ELR (cell line): ENCODE measurements at places on chromosomes 12 and 14.

DNA sequence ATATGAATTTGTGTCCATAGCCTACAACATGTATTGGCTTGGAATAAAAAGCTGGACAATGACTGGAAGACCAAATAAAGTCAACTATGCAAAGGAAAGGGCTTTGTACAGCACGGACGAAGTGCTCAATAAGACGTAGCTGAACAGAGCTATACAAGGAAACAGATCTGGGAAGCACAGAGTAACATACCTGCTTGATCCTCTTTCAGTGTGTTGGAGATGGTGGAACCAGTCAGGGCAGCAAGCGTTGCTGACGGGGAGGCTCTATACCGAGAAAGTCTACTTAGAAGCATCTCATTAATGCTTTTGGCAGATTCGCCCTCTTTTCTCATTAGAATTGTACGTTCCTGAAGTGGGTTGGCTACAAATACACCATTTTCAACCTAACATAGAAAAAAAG, 99.3 kb downstream of the HECTD4 start:
- no peak for DNase-seq

GRCh38 chr14:89292579-89293313, 124.3 kb downstream of the FOXN3 start:
- no peak for DNase-seq

DNA sequence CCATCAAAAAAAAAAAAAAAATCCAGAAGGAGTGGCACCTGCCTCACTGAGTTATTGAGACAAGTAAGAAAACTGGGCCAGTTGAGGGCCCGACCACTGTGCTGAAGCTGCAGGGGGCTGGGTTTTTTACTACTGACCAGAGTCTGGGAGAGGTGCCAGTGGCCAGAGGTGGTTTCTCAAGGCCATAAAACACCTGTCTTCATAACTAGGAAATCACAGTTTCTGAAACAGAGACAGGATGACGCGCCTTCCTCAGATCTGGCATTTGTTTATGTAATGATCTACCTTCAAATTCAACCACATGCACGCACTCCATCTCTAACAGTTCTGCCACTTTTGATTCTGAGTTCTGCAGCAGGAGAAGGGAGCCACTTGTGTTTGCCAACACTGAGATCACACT, 12.7 kb downstream of the TSPAN11 start:
- no peak for DNase-seq

DNA sequence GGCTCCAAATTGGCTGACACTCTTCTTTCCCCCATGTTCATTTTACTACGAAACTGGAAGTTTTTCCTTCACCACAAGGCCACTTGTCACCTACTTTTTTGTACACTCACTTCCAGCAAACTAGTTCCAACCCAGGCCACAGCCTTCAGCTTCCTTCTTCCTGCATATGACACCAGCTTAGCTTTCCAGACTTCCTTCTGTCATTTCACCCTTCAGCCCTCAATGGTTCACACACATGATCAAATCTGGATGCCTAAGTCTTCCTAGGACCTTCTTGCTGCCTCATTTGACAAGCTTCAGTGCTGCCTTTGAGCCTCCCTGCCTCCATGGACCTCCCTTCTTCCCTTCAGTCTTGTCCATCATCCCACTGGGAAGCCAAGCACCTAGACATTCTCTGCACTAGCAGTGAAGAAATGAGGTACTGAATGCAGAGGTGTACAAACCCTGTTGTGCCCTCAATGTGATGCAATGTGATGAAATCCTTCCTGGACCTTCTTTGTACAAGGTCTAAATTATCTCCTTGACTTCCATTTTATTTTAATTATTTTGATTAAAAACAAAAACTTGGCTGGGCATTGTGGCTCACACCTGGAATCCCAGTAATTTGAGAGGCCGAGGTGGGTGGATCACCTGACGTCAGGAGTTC, 4.3 kb upstream of the REC8 start:
- no peak for DNase-seq

GRCh38 chr12:131852551-131853299, 24.5 kb downstream of the MMP17 start:
- DNase-seq, result peak; percentile 81

GRCh38 chr14:56248442-56248841, 130.2 kb downstream of the PELI2 start:
- DNase-seq, result no peak

DNA sequence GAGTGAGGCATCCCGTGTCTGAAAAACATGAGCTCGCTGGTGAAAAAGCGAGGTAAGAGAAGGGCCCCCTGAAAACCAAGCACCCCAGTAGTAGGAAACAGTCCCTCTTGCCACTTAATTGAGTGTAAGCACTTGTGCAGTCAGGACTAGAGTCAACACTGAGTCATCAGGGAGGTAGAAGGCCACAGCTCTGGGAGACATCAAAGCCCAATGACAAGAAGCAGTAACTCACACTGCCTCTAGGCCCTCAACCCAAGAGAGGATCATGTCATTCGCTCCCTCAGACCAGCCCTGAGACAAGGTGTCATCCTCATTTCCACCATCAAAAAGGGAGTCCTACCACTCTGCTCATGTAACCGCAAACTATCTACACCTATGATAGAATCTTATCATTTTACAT, 17.8 kb downstream of the POMT2 start:
- DNase-seq, result peak; percentile 91

GRCh38 chr14:80037349-80037748, 174.0 kb downstream of the DIO2 start:
- no peak for DNase-seq

DNA sequence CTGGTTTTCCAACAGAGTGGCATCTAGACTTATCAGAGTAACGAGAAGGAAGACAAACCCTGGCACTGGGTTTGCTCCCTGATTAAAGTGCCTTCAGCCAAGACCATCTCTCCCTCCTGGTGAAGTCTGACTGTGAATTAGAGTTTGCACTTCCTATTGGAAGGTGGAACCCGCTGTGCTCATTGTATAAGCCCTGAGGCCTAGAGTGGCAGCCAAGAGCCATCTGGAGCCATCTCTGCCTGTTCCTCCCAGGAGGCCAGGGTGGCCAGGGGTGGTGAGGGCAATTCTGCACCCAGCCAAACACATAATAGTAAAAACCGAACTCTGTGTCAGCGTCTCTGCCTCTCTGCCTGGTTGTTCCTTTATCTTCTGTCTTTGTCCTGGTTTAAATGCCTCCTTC, 25.0 kb downstream of the MFAP5 start:
- DNase-seq, result no peak

DNA sequence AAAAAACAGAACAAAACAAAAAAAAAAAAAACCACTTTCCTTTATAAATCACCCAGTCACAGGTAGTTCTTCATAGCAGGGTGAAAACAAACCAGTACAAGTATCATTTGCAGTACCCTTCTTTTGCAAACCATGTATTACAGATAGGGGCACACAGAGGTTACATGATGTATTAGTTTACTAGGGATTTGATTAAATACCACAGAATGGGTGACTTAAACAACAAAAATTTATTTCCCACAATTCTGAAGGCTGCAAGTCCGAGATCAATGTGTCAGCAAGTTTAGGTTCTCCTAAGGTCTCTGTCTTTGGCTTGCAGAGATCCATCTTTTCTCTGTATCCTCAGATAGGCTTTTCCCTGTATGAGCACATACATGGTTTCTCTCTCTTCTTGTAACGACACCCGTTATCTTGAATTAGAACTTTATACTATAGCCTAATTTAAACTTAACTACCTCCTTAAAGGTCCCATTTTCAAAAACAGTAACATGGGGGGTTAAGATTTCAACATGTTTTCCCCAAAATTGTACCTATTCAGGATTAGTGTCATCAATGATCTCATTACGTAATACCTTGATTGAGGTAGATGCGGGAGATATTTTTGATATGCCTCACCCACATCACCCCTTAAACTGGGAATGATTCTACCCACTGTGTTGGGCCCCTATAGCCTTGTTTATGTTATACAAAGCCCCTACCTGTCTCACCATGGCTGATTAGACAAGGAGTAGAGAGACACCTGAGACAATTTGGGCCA, 3.5 kb upstream of the CEP128 start:
- DNase-seq, result peak; percentile 43

DNA sequence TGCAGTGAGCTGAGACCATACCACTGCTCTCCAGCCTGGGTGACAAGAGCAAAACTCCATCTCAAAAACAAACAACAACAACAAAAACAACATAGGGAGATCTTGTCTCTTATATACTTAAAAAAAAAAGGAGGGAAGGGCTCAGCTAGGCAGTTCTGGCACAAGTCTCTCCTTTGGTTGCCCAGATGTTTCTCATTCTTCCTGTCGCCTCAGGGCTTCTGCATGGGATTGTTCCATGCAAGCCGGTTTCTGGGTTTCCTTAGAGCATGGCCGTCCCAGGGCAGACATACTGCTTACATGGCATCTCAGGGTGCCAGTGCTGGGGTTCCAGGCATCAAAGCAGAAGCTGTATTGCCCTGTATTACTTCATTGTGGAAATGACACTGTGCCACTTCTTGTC, 5.2 kb upstream of the SLC8B1 start:
- no peak for DNase-seq

DNA sequence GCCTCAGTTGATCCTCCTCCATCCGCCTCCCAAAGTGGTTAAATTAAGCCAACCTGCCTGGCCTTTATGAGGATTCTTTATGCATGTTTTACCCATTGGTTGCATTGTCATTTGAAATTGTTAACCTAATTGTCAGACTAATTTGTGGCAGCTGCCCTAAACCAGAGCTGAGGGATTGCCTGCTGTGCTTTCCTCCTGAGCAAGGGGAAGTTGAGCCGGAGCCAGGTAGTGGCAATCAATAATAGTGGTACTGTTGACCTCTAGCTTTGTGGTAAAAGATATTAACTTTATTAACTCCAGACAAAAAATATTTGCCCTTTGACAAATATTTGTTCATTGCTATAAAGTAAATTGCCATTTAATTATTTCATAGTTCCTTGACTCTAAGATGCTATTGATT, 5.6 kb upstream of the HEBP1 start:
- no peak for DNase-seq

GRCh38 chr12:19288603-19289244, 150.6 kb upstream of the AEBP2 start:
- peak; percentile 69 for DNase-seq

- DNase-seq, result no peak
These were observed 80.9 kb upstream of the OTX2 start for GRCh38 chr14:56891226-56891625.
